ENCODE measurements at places on chromosomes 2 and 18.

GRCh38 chr2:239806758-239807434, 218.2 kb downstream of the NDUFA10 start:
- no peak for DNase-seq

DNA sequence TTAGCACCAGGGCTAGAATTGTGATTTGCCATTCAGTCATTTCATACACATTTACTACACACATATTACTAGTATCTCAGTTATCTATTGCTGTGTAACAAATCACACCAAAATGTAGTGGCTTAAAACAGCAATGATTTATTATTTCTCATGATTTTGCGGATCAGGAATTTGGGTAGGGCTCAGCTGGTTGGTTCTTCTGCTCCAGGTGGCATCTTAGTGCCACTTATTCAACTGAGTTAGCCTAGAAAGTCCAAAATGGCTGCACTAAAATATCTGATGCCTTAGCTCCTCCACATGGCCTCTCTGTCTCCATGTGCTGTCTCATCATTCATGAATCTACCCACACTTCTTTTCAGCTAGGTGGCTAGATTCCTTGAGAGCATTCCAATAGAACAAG, 107.1 kb downstream of the ZFP36L2 start:
- DNase-seq, result no peak

DNA sequence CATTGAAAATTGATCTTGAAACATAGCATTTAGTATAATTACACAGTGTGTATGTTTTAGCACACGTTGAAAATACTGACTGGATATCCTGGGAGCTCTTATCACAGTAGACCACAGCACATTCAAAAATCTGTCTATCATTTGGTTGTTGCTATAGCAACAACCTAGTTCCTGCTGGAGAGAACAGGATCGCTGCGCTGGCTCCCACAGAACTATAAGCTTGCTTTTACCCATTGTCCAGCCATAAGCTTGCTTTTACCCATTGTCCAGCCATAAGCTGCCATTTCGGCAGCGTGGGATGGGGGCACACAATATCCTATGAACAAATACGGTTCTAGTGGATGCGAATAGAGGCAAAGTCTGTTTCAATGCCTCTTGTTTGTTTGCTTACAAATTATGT, 70.4 kb upstream of the ST6GAL2 start:
- DNase-seq, result peak; percentile 62

DNA sequence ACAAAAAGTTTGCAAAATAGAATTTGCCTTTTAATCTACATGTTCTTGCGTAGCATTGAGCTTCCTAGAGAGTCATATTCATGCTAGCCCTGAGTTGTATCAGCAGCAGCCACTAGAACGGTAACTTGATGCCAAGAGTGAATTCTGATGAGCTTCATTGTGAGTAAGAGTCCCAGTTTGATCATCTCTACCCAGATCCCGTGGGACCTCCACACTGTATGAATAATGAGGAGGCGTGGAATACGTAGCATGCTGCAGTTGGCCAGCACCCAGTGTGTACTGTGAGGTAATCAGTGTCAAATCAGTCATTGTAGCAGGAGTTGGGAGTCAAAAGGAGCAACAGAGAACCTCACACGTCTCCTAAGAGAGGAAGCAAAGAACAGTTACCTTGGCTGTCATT, 197.9 kb downstream of the NEDD4L start:
- DNase-seq, result peak; percentile 96

- DNase-seq, result no peak
These were observed 135.1 kb downstream of the NCOA1 start for GRCh38 chr2:24626131-24626530.

DNA sequence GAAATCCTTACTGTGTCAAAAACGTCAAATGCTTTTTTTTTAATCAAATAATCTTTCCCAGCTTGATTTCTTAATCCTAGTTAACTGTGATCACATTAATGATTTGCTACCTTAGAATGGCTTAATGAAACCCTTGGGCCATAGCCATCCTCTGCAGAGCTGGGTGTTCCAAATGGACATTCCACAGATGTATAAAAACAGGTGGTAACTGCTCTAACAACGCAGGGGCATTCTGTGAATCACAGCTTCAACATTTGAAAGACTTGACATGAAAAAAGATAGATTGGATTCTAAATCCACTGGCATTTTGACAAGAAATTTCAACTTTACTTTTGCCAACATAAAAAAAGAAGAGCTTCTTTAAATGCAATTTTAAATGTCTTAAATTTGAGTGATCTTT, 69.8 kb upstream of the RASGRP3 start:
- no peak for DNase-seq

DNA sequence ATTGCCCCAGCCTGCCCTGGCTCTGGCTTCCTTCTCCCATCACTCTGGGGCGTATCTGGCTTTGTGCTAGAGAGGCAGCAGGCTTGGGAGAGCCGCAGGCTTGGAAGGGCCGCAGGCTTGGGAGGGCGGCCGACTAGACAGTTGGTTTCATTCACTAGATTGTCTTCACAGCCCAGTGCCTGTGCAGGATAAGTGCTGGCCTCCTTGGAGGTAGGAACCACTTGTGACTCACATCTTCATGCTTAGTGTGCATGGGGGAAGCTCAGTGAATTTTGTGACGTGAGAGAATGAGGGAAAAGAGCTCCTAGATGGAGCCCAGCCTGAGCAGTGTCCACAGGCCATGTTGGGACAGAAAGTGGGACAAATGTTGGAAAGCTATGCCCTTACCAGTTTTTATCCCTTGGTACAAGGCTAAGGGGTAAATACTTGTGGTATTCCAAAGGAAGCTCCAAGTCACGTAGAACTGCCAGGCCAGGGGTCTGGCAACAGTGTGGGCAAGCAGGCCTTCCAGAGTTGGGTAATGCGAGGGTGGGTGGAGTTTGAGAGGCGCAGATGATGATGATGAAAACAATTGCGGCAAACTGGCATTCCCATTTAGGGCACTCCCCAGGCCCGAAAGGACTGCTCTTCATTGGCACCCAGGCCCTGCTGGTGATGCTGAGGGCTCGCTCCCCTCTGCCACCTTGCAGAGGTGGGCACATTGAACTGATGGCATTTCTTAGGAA, 100.1 kb downstream of the DDX1 start:
- no peak for DNase-seq

- DNase-seq, result no peak
These were observed 71.7 kb upstream of the RBMS1 start for GRCh38 chr2:160565099-160565845.
